Lung microvascular endothelial cell (primary cell): ENCODE measurements at places on chromosomes 13 and 19.
A peak's percentile ranks its signal among the peaks of the same experiment; 100 is the strongest.

DNA sequence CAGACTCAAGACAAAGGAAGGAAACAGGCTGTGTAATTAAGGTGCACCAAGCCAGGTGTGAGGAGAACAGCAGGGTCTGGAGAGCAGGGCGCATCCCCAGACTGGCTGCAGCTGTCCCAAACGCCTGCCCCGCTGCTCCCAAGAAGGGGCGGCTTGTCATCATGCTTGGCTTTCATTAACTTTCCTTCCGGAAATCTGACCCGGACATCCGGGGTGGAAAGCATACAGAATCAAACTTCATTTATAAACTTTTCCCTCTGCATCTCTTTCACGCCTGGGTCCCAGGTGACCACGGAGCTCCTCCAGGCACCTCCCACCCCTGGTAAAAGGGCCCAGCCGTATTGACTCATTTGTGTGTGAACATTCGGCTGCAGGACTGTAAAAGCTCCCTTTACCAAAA is 31.7 kb downstream of the TSHZ3 start:
- no peak for DNase-seq

DNA sequence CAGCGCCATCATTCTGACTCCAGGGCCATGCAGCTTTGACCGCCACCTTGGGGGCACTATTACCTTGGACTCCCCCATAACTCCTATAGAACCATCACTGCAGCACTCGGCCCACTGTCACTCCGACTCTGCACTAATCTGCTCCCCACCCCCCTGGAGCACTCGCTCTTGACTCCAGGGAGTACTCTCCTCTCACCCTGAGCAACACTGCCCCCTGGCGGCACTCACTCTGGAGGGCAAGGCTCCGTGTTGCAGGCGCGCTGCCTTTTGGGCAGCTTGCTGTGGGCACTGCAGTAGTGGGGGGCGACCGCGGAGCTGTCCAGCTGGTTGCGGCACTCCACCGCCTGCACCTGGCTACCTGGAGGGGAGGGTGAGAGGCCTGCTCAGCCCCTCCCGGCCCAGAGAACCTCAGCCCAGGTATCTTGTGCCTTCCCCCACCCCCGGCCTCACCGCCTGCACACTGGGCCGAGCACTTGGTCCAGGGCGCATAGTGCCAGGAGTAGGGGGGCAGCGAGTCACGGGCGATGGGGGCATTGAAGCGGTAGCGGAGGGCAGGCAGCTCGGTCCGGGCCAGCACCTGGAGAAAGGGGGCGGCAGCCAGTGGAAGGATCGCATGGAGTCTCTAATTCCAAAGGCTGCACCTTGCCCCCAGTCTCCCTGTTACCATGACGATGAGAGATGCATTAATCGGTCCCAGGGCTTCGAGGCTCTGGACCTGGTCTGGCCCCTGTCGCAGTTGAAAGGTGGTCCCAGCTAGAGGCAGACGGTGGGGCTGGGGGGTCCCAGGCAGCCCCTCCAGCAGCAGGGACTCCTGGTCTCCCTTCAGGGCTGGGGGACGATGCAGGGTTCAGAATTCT is 8.9 kb upstream of the MYO1F start:
- peak; percentile 37 for DNase-seq

DNA sequence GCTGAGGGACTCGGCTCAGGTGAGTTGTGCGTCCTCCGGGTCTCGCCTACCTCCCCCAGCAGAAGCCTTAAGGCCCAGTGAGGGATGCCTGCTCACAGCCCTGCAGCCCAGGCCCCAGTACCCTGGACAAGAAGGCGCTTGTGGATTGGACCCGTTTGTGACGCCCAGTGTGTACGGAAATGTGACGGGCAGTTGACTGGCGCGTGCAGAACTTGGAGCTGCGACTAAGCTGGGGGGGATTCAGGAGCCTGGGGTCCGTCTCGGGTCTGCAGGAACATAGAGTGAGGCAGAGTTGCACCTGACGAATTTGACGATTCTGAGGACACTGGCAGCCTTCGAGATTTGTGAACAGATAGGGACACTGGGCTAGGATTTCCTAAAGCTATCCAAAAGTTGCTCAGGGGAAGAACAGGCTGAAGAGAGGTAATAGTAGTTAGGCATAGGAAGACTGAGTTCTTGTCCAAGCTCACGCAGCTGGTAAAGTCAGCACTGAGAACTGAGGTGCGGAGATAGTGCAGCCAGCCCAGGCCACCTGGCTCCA is 519 bp downstream of the ZNF551 start:
- no peak for DNase-seq

- no peak for DNase-seq
These were observed 6.5 kb upstream of the CNMD start for GRCh38 chr13:52746141-52746540.

GRCh38 chr13:99285432-99286182 is 21.6 kb downstream of the GPR183 start:
- no peak for DNase-seq

DNA sequence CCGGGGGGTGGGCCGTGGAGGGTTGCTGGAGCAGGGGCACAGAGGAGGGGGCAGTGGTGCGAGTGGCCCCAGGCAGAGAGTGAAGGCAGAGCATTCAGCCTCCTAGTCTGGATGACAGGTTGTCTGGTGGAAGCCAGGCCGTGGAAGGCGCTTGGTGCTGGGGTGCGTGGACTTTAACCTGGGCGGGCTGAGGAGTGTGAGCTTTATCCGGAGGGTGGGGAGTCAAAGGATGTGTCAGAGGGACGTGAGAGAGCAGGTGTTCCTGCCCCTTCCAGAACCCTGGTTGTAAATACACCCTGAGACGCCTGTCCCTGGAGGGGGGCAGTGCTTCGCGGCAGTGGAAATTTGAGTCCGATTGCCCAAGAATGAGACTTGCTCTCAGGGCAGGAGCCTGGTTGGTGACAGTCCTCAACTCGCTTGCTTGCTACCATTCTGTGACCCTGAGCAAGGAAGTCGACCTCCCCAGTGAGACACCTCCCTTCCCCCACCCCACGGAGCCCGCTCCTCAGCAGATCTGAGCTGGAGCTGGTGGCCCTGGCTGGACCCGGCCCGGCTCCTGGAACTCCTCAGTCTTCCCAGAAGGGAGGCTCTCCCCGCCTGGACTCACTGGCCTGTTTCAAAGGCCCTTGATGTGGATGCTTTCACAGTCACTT is 2.3 kb downstream of the SPPL2B start:
- DNase-seq, result no peak

- no peak for DNase-seq
These were observed 4.4 kb downstream of the GJB6 start for GRCh38 chr13:20227730-20228129.

GRCh38 chr13:96191367-96191766 is 101.5 kb downstream of the HS6ST3 start:
- no peak for DNase-seq

- DNase-seq, result no peak
These were observed 1507.6 kb downstream of the PCDH9 start for GRCh38 chr13:65722506-65722905.

DNA sequence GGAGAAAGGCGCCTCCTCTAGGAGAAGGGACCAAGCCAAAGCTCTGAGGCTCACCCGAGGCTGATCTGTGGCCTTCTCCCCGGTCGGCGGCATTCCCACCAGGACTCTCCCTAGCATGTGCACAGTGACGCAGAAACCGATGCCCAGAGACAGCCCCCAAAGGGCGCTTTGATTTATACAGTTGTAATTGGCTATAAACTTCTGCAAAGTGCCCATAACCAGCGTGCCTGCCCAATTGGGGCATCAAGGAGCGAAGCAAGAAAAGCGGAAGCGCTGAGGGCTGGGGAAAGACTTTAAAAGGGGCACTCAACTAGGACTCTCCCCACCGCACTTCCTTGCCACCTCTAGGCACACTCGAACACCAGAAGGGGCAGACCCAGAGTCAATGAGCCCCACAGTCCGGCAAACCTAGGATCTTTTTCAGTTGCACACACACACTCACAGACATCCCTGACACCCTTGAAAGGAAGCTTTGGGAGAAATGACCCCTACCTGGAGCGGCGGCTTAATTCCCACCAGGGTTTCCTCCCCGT is 1.8 kb downstream of the CDX2 start:
- DNase-seq, result no peak

GRCh38 chr13:37313372-37313771 is 207.9 kb upstream of the CSNK1A1L start:
- no peak for DNase-seq

DNA sequence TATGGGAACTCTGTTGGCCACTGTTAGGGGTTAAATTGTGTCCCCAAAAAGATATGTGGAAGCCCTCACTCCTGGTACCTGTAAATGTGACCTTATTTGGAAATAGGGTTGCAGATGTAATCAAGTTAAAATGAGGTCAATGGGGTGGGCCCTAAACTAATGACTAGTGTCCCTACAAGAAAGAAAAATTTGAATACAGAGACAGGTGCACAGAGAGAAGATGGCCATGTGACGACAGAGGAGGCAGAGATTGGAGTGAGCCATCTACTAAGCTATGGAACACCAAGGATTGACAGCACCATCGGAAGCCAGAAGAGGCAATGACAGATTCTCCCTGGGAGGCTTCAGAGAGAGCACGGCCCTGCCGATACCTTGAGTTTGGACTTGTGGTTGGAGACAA is 16.5 kb downstream of the POU2F2 start:
- DNase-seq, result no peak

GRCh38 chr13:112714376-112715174 is 24.7 kb downstream of the ATP11A start:
- peak; percentile 33 for DNase-seq

DNA sequence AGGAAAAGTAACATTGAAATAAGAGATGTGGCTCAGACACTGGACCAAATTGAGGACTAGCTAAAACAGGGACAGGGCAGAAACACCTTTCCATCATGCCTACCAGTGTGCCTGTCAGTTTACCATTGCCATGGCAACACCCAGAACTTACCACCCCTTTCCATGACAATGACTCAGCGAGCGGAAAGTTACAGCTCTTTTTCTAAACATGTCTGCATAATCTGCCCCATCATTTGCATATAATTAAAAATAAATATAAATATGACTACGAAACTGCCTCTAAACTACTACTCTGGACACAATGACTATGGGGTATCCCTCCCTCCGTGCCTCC is 96.0 kb downstream of the UBL3 start:
- DNase-seq, result peak; percentile 76

DNA sequence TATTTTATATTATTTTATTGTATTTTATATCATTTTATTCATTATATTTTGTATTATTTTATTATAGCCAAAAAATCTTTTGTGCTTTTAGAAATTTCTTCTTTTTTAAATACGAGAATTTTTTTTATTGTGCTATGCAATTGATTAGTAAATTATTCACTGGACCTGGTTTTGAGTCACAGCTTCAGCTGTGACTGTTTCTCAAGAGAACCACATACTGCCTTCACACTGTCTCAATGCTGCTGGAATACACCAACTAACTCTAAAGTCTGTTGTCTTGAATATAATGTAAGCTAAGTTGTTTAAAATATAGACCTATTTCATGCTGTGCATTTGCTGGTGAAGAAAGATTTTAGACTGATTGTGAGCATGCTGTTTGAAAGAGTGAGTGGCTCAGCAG is 423.6 kb downstream of the NDFIP2 start:
- no peak for DNase-seq

- no peak for DNase-seq
These were observed 39.1 kb upstream of the IL17D start for GRCh38 chr13:20664351-20664750.

GRCh38 chr19:55580628-55581144 is at the start of gene ZNF579:
ZNF579 (minus strand) TSS chr19:55580848; CDS start chr19:55579639, 1,209 bp downstream.
- DNase-seq, result peak; percentile 90

- peak; percentile 68 for DNase-seq
These were observed 2.8 kb downstream of the UBA2 start for GRCh38 chr19:34430738-34431625.

- DNase-seq, result no peak
These were observed 37.1 kb upstream of the ISYNA1 start for GRCh38 chr19:18475004-18475453.

- no peak for DNase-seq
These were observed 101.7 kb upstream of the SOX21 start for GRCh38 chr13:94813920-94814475.

- DNase-seq, result peak; percentile 93
These were observed 172.4 kb downstream of the VWA8 start for GRCh38 chr13:41788552-41788951.

DNA sequence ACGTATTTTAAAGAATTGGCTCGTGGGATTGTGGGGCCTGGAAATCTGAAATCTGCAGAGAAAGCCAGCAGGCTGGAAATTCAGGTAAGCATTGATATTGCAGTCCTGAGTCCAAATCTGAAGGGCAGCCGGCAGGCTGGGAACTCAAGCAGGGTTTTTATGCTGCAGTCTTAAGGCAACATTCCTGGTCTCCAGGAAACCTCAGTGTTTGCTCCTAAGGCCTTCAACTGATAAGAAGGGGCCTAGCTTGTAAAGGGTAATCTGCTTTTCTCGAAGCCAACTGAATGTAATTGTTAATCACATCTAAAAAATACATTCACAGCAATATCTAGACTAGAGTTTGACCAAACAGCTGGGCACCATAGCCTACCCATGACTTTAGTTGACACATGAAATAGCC is 154.4 kb downstream of the EFNB2 start:
- no peak for DNase-seq

- no peak for DNase-seq
These were observed 1.2 kb upstream of the RPL13A start for GRCh38 chr19:49486232-49486631.

- no peak for DNase-seq
These were observed 5.6 kb downstream of the TCF3 start for GRCh38 chr19:1646659-1647453.

- no peak for DNase-seq
These were observed 278.3 kb downstream of the UQCRFS1 start for GRCh38 chr19:28934631-28935030.

GRCh38 chr13:46716821-46717220 is 80.1 kb downstream of the ESD start:
- peak; percentile 60 for DNase-seq

GRCh38 chr13:66087269-66087710 is 1142.8 kb downstream of the PCDH9 start:
- no peak for DNase-seq

- DNase-seq, result peak; percentile 4
These were observed 56.8 kb upstream of the KLF12 start for GRCh38 chr13:74190999-74191398.

GRCh38 chr13:109957875-109958274 is 171.5 kb upstream of the IRS2 start:
- no peak for DNase-seq

DNA sequence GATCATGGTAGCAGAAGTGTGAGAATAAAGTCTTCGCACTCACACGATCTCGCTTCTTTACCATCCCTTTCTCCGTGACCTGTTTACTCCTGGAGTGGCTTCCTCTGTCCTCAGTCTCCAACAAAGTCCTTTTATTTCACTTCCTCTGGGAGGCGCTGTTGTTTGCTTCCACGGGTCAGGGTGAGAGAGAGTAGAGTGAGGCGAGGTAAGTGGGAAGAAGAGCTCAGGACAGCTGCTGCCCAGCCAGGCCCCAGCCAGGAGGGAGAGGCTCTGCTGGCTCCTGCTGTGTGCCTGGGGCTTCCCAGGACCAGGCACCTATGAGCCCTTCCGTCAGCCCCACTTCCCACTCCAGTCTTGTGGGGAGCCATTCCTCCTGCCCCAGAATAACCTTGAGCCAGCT is 242.1 kb downstream of the FGF9 start:
- no peak for DNase-seq

DNA sequence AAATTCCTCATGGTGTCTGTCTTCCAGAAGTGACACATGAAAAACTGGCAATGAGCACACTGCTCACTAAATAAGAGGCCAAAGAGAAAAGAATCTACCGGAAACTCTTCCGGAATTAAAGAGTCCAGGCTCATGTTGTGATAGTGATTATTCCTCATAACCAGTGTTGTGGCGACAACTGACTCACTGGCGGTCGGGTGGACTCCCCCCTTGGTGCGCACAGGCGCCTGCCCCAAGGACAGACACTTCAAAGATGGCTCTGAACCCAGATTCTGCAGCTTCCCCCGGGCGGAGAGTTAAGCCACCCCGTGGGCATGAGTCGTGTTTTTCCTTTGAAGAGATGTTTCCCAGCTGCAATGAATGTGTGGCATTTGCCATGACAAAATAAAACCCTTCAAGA is 10.3 kb downstream of the IL17D start:
- DNase-seq, result peak; percentile 81
